Dorsolateral prefrontal cortex (tissue), 122 donors: ENCODE measurements at places on chromosomes 1 and 21. TPM values are rescaled to one million over a fixed set of nuclear protein-coding genes. Genes with fewer than 3 reads are reported as not detected.

Gene CELA3A
- not detected for total RNA-seq

Gene NT5C1A
- 13.2 TPM for total RNA-seq

Gene COL8A2
- 0.71 TPM for total RNA-seq

Gene DMBX1
- total RNA-seq: not detected

Gene FCRL5
- total RNA-seq: 0.16 TPM

Gene HRNR
- not detected for total RNA-seq

Gene ASPM
- 0.29 TPM for total RNA-seq

Gene GREM2
- total RNA-seq: 10.8 TPM

- DNase-seq: no peak
Measured at GRCh38 chr1:115074839-115075534, 14.3 kb downstream of the TSPAN2 start.

DNA sequence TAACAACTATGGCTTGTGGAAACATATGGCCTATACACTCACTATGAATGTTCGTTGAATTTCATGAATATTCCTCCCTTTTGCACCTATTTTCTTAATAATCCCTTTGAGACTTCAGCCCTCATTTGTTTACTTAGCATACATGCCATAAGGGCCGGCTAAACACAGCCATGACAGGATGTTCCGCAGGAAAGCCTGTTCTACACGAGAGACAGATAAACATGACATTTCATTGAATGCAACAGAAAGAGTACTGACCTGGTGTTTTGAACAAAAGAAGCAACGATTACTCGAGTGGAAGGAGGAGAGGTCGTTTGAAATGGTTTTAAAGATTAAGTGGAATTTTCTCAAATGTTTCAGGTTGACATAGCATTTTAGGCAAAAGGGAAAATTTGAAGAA lies 459.5 kb upstream of the CXADR start:
- no peak for DNase-seq

GRCh38 chr1:243488459-243489157 lies 232.8 kb downstream of the SDCCAG8 start:
- DNase-seq: no peak

DNA sequence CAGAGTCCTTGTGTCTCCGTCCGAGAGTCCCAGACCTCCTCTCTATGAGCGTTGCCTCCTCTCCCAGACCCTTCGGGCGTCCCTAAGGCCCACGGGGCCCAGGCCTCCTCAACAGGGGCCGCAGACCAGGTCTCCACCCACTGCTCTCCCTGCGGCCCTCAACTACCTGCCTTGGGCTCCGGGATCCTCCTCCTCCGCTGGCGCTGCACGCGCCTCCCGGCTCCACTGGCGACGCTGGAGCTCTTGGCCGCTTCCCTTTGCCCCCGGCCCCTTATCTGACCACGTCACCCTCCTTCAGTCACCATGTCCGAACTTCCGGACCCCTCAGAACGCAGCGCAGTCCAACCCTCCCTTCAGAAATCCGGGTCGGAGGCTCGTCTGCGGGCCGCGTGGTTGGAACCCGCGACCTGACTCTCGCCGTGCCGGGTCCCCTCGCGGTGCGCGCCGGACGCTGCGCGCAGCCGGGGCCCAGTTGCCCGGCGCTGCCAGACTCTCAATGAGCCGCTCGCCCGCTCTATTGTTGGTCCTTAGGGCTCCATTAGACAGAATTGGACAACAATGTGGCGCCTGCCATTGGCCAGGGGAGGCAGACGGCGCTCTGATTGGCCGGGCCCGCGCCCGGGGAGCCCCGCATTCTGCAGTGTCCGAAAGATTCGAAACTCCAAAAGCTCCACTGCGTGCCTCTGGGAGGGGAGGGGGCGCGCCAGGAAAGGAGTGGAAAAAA lies at the start of gene DMRTA2:
DMRTA2 (minus strand) TSS at position 498 of the 724 bp plus-strand sequence. CDS start 1,907 bp downstream, outside the sequence.
- peak; percentile 68 for DNase-seq

- DNase-seq: no peak
Measured at GRCh38 chr1:235421751-235422150, 54.5 kb downstream of the TBCE start.

- DNase-seq: no peak
Measured at GRCh38 chr1:151613282-151613780, 1.5 kb downstream of the SNX27 start.

- DNase-seq: no peak
Measured at GRCh38 chr1:55747408-55747841, 532.3 kb upstream of the USP24 start.

- no peak for DNase-seq
Measured at GRCh38 chr1:184272175-184272866, 114.5 kb upstream of the C1orf21 start.

- DNase-seq: no peak
Measured at GRCh38 chr1:91673613-91674012, 173.0 kb downstream of the CDC7 start.

- no peak for DNase-seq
Measured at GRCh38 chr1:225509376-225509707, 81.5 kb upstream of the LBR start.

DNA sequence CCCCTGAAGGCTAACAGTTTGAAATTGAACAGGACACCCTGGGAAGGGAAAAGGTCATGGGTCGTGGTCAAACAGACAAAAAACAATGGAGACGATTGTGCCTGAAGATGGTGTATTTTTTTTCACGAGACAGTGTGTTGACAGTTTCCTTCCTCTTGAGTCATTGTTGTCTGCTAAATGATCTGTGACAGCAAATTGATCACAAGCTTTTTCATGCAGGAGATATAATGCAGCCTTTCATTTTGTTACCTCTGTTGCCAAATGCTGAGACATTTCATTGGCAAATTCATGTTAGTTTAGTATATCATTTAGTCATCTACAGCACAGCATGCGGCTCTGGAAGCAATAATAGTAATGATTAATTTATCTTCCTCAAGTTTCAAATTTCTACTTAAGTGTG lies 27.7 kb downstream of the UBE2U start:
- no peak for DNase-seq

- no peak for DNase-seq
Measured at GRCh38 chr1:111441573-111442192, 7.4 kb downstream of the WDR77 start.

DNA sequence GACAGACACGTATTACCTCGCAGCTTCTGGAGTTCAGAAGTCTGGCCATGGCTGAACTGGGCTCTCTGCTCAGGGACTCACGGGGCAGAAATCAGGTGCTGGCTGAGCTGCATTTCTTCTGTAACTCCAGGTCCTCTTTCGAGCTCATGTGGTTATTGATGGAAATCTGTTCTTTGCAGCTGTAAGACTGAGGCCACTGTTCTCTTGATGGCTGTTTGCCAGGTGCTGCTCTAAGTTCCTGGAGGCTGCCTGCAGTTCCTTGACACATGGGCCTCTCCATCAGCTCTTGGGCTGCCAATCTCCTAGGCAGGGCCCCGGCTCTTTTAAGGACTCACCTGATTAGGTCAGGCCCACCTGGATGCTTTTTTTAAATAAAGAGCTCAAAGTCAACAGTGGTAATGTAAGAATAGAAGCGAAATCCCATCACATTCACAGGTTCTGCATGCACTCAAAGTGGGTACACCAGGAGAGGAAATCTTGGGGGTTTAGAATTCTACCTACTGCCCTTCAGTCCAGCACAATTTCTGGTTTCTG lies 139.1 kb downstream of the KAZN start:
- no peak for DNase-seq

DNA sequence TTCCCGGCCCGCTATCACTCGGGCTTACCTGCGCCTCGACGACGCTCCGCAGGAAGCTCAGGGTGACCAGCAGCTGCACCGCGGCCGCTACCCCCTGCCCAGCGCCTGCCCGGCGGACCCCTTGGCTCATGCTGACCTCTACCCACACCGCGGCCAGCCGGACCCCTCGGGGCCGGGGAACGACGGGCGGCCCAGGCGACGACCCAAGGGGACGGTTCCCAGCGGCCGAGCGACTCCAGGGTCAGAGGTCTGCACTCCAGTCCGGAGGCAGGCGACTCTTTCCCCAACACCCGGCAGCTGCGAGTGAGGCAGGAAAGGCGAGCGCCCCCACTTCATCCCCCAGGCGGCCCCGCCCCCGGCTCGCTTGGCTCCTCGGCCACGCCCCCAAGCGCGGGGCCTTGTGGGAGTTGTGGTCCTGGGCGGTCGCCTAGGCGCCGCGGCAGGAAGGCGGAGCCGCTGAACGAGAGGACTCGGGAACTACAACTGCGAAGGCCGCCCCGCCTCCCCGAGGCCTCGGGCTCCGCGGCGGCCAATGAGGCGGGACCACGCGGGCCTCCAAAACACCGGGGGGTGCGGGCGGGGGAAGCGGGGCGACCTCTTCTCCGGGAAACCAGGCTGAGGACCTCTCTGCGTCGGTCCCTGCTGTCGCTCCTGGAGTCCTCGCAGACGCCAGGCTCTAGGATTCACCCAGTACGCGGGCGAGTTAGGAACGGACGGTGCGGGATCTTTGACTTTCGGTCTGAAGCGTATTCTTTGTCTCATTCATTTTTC lies at the start of gene ERO1B:
ERO1B (minus strand) TSS at position 305 of the 771 bp plus-strand sequence; CDS start at position 130, 175 bp downstream.
- DNase-seq: peak; percentile 98

GRCh38 chr1:13992489-13993285 lies 292.7 kb downstream of the PRDM2 start:
- no peak for DNase-seq

GRCh38 chr21:43957128-43957571 lies 55.0 kb upstream of the TRAPPC10 start:
- DNase-seq: no peak

GRCh38 chr1:166233750-166234366 lies 67.1 kb upstream of the FAM78B start:
- DNase-seq: no peak

DNA sequence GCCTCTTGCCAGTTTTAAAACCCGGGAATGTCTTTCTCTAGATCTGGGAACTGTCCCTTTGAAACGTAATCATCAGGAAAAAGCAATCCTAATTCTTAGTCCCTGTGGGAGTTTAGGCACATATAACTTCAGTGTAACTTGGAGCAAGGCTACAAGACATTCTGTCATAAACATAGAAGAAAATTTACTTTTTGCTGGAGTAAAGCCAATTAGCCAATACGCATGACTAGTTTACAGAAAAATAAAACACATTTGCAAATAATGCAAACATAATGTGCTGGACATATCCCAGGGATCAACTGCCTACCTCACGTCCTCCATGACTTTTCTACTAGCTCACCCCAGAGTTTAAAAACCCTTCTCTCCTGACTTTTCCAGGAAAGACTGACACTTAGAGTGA lies 970.6 kb downstream of the MRPL39 start:
- DNase-seq: no peak

- no peak for DNase-seq
Measured at GRCh38 chr1:78141531-78142231, 95.9 kb downstream of the GIPC2 start.

- DNase-seq: peak; percentile 24
Measured at GRCh38 chr21:43903451-43904091, 38.5 kb downstream of the AGPAT3 start.

- no peak for DNase-seq
Measured at GRCh38 chr1:40844079-40844478, 18.1 kb downstream of the CITED4 start.

GRCh38 chr1:100785470-100786052 lies 66.0 kb downstream of the VCAM1 start:
- DNase-seq: no peak

GRCh38 chr1:212950243-212951125 lies at the start of gene VASH2:
VASH2 (plus strand) TSS chr1:212950541; CDS start chr1:212951543, 1,002 bp downstream.
- DNase-seq: peak; percentile 74

- DNase-seq: no peak
Measured at GRCh38 chr1:38020396-38020795, 7.9 kb downstream of the UTP11 start.

DNA sequence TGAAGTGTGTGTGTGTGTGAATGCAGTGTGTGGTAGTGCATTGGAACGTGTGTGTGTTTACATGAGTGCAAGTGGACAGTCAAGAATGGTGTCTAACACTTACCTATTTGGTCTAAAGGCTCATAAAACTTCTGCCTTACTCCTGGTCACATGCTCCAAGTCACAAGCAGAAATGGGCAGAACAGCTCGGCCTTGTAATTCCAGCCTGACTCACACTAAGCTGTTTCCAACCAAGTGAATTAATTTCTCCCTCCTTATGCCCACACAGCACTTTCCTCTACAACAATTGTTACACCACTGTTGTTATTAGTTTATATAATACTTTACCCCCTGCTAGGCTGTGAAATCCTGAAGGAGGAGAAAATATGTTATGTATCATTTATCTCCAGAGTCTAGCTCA lies 43.8 kb downstream of the DDR2 start:
- DNase-seq: no peak

GRCh38 chr1:3558036-3558726 lies 53.1 kb downstream of the MEGF6 start:
- no peak for DNase-seq
